Smooth muscle cell of the pulmonary artery (primary cell): ENCODE measurements at places on chromosomes 13 and 19. TPM values are rescaled to one million over a fixed set of nuclear protein-coding genes. Genes with fewer than 3 reads are reported as not detected.

NLRP13 gene
- total RNA-seq: not detected in 2 replicates

LILRA2 gene
- total RNA-seq: not detected in 2 replicates

MBD3L2 gene
- not detected in 2 replicates for total RNA-seq

ZNF729 gene
- not detected in 2 replicates for total RNA-seq
